T-helper 22 cell (primary cell): ENCODE measurements at places on chromosomes 5 and 9.

DNA sequence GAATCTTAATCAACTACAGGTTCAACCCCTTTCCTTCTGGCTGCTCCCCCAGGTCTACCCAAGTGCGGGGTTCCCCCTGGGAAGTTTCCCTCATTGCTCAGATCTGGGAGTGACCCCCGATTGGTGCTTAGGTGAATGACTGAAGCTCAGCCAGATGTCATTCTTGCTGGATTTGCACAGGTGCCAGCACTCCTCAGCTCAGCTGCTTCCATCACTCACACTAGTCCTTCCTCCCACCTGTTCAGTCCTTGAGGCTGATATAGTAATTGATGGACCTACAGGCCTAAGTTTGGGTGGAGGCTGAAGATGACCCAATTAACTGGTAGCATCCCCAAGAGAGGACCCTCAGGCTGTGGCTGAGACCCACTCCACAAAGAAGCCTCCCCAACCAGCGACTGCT is 32.9 kb downstream of the PRLR start:
- no peak for DNase-seq

DNA sequence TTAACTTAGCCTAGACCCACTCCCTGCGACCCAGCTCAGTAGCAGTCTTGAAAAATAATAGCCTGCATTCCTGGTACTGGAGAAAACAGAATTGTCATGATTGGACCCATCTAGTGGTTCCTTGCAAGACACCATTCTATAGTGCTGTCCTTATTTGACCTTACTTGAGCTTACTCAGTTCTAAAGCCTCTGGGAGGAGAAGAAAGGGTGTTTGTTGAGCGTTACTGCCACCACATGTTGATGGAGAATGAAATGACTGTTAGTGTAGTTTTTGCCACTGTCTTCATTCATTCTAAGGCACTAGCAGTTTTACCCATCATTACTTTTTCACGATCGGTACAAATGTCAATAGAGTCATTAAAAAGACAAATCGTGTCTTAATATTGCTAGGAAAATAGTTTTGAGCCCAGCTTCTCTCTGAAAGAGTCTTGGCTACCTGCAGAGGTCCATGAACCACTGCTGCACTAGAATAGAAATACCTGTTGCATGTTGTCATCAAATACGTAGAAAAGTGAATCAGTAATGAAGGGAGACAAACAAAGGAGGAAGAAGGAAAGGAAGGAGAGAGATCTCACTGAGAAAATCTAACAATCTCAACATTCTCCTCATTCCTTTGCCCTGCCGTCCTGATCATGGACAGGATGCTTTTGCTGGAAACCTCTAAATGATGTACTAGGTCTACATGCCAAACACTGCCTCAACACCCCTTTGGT is 96.0 kb downstream of the LIX1 start:
- no peak for DNase-seq

- no peak for DNase-seq
Measured at GRCh38 chr9:3040761-3041160, 196.9 kb upstream of the PUM3 start.

- no peak for DNase-seq
Measured at GRCh38 chr9:112921549-112921948, 30.9 kb upstream of the SLC46A2 start.

GRCh38 chr9:15211160-15211814 is 95.7 kb downstream of the TTC39B start:
- DNase-seq: peak; percentile 16

DNA sequence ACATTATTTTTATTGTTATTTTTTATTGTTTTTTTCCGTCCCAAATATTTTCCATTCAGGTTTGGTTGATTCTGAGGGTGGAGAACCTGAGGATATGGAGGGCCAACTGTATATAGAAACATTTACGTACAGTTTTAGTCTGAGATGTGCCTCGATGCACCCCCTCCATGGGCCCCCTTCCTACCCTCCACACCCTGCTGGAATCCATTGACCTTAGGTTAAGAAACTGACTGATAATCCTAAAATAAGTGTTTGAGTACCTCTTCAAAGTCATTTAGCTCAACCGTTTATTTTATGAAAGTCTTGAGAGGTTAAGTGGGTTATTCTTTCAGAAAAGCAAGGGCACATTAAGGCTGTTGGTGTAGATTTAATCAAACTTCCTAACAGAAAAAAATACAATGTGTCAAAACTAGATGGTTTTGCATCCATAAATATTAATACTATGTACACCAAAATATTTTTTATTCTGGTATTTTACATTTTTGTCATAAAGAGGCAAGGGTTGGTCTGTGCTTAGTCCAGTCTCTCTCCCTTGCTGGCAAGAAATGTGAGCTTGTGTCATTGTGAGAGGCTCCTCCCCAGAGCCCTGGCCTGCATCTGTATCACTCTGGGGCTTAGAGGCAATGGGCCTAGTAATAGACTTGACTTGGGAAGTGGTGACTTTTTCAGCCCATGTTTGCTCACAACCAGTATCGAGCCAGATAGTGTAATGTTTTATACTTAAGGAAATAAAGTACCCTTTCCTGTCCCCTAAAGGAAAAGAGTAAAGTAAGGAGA is 15.7 kb downstream of the MTRR start:
- DNase-seq: no peak

DNA sequence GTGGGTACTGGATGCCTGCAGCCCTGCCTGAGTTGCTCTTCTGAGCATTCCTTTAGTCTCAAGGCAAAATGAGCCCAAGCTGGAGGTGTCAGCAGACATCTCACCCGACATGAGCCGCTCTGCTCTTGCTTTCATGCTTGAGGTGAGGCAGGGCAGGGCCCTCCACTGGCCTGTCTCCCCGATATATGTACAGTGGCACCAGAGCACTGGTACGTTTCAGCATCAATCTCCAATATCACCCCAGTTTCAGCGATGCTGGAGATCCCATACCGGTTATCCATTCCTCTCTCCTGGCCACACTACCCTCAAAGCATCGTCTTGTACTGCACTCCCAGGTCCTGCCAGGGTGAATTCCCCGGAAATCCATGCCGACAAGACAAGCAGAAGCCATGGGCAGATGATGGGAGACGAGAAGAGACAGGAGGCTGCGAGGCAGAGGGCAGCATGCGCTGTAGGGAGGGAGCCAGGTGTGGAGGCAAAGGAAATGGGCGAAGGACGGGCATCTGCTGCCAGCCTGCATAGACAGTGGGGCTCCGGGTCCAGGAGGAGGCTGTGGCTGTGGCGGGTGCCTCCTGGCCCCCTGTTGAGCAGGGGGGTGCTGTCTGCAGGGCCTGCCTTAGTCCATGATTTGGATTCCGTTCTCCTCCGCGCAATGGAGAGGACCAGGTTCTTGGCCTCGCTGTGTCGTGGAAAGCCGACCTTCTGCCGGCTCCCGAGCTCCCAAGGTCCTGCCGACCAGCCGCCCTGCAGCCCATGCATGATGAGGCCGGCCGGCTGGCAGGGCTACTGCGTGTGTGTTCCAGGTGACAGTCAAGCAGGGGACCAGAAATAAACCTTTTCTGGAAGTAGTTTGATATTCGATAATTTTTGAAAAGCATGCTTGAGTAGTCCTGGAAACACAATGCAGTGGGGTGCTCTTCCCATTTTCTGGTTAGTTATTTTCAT is 152.2 kb upstream of the IRX2 start:
- DNase-seq: no peak

DNA sequence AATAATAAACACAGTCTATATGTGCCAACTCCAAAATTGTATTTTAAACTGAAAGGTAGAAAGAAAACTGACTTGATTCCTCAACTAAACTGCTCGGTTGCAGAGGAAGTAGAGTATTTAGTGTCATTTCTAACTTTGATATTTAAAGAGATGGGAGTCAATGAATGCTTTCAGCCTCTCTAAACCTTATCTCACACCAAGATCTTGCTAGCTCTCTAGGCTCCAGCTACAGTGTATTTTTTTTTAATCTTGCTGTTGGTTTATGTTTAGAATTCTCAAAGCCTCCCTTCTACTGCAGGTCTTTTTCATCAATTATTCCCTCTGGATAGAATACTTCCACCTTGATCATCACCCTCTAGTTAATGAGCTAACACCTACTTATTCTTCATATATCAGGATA is 419.4 kb upstream of the ZNF462 start:
- no peak for DNase-seq

DNA sequence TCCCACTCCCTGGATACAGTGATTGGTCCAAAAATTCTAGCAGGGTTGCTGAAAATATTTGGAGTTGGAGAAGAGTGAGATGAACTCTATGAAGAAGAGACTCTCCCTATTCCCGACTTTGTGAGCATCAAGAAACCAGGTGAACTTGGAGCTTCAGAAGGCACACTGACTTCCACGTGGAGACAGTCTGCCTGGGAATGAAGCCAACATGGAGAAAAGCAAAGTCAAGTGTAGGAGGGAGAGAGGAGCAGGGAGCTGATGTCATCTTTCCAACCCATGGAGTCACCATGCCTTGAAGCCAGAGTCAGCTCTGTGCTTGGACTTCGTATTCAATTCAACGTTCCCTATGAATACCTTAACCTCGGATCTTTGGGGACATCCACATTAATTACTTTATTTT is 125.1 kb downstream of the NPR3 start:
- DNase-seq: no peak

DNA sequence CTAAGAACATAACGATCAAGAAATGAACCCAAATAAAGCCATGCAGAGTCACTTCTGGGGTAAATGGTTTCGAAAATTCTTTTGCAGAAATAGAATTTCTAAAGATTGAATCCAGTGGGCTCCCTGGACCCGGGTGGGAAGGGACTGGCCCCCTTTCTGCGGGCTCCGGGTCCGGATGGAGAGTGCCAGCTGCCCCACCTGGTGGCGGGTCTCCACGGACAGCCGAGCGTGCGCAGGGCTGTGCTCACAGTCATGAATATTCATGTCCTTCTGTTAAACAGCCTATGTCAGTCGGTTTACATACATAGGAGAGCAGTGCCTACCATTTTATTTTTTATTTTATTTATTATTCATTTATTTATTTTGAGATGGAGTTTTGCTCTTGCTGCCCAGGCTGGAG is 4.7 kb upstream of the PPP1R26 start:
- DNase-seq: no peak

DNA sequence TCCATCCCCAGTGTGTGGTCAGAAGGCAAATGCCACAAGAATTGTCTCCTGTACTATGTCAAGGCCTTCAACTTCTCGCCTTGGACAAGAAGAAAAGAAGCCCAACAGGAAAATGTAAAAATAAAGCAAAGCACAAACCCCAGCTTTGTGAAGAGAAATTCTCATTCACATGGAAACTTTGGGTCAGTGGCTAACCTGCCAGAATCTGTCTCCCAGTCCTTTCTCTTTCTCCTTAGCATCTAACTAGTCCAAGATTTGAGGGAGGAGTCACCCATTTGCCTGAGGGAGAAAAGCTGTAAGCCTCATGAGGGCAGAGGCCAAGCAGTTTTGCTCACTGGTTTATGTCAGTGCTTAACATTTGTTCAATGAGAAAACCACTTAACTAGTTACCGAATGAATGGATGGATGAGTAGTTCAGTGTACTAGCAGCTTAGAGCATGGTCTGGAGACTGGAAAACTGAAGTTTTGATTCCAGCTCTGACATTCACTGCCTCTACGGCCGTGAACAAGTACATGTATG is 36.0 kb downstream of the ADAM19 start:
- no peak for DNase-seq

DNA sequence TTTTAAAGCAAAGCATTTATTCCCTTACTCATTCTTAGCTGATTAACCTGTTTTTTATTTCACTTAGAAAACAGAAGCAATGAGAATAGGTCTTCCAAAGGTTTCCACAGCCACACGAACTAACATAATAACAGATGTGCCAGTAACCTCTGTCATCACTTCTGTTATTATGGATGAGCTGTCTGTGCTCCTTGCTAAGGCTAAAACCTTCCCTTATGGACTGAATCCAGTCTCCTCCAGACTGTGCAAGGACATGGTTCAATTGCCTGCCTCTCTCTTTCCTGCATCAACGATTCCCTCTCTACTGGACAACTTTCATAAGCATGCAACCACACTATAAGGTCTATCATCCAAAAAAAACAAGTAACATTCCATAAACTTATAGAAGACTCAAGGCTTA is 1446.2 kb downstream of the MAT2B start:
- no peak for DNase-seq

- DNase-seq: no peak
Measured at GRCh38 chr9:60545346-60545877, 368.8 kb upstream of the SPATA31A5 start.

DNA sequence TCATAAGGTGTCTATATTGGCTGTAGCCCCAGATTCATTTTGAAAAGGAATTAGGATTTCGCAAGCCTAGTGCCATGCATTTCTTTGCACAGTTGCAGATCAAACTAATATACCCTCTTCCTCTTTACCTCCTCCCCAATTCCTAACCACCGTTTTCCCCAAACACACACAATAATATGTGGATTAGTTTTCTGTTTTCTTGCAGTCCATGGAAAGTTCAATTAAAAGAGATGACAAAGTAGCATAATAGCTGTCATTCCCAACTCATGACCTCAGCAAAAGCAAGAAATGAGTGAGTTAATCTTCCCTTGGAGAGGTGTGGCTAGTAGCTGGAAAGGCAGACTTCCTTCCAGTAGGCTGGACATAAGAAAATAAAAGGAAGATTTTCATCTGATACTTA is 349.1 kb downstream of the TMEM232 start:
- no peak for DNase-seq

GRCh38 chr9:600006-600405 is 241.5 kb upstream of the DMRT1 start:
- no peak for DNase-seq
